ENCODE measurements at places on chromosomes 2 and 18.

- DNase-seq = no peak
Observed at GRCh38 chr18:9362869-9363268, 28.3 kb downstream of the TWSG1 start.

- DNase-seq = no peak
Observed at GRCh38 chr2:111957872-111958354, 59.5 kb downstream of the MERTK start.

- DNase-seq = no peak
Observed at GRCh38 chr2:143907801-143908200, 612.1 kb downstream of the ZEB2 start.

GRCh38 chr18:69401226-69401971 is 711 bp downstream of the DOK6 start:
- no peak for DNase-seq

- no peak for DNase-seq
Observed at GRCh38 chr18:46042571-46043123, 29.4 kb downstream of the PSTPIP2 start.

- no peak for DNase-seq
Observed at GRCh38 chr2:172031536-172031935, 31.8 kb downstream of the METAP1D start.

- DNase-seq = no peak
Observed at GRCh38 chr2:219916281-219916680, 288.9 kb downstream of the SLC4A3 start.

GRCh38 chr2:224976629-224977525 is 65.4 kb downstream of the DOCK10 start:
- DNase-seq = no peak

DNA sequence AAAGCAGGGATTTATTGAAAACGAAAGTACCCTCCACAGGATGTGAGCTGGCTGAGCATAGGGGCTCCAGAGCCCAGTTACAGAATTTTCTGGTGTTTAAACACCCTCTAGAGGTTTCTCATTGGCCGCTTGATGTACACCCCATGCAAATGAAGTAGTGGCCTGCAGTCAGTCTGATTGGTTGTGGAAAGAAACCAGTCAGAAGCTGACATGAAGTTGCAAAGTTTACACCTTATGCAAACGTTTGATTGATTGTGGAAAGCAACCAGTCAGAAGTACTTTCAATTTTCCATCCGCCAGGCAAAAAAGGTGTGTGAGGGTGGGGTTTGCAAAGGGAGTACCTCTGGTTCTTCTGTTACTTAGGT is 62.3 kb downstream of the VWA3B start:
- no peak for DNase-seq

- DNase-seq = no peak
Observed at GRCh38 chr18:59268721-59269562, 4.3 kb downstream of the RAX start.

DNA sequence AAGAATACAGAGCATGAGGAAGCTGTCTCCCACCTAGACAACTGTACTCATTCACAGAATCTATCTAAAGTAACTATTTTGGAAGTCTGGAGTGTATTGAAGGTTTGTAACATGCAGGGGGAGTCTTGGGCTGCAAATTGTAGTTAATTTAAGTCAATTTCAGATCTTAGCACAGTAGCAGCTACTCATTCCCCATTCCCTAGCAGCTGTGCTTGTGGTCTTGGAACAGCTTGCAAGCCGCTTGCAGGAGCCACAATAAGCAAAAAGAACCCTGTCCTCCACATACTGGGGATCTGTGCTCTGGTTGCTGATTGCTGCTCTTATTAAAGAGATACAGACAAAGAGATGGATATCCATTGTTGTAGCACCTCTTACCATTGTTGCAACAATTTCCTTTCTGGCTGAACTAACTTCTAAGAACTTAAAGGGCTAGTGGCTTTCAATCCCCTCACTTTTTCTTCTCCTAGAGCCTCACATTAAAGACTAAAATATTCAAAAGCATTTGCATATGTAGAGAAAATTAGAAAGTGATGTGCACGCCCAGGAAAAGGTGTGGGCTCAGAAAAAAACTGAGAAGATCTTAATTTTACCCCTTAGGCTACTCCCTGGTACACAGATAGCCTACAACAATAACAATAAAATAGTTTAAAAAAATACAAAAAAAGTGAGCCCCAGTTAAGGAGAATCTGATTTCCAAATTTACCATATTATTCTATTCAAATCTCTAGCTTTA is 1775.1 kb upstream of the PIK3C3 start:
- DNase-seq = no peak

- no peak for DNase-seq
Observed at GRCh38 chr2:218482651-218483050, 63.7 kb downstream of the VIL1 start.

DNA sequence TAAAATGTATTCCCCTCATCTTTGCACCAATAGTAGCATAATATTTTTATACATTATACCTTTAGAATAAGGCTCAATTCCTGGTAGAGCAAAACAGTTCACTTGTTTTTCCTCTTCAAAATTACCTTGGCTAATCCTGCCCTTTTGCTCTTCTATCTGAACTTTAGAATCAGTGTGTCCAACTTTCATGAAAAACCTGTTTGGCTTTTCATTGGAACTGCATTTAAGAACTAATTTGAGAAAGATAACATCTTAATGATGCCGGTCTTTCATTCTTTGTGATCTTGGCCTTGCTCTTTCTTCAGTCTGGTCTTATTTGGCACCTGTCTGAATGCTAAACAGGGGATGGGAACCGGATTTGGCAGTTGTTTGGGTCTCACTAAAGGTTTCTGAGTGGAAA is 112.9 kb upstream of the CD302 start:
- no peak for DNase-seq

GRCh38 chr2:136211701-136212100 is 93.8 kb upstream of the CXCR4 start:
- DNase-seq = no peak

DNA sequence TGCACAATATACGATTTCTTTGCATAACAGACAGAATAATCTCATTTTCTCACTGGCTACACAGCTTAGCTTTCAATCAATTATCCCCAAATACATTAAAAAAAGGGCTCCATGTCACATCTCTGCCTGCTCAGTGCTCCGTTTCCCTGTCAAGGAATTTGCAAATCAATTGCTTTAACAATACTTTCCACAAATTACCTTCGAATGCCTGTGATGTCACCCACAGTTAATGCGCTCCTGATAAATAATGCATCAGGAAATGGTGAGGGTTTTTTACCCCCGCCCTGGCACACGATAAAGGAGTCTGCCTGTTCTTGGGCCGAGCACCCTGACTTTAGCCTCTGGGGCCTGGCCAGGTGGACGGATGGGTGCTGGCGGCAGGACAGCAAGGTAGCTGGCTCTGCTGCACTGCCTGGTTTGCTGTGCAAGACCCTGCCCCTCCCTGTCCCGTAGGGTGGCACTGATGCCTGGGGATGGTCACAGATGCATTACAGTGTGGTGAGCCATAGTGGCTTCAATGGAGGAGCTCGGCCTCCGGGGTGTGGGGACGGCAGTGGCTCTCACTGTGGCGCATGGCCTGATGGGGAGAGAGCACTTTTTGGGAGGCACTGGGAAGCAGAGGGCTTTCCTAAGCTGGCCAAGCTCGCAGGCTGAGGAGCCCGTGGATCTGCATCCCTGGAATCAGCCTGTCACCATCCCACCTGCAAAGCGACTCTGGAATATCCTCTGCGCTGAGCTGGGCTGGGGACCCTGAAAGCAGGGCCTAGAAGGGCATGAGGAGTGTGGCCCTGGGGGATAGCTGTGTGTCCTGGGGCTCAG is 88.3 kb upstream of the HS6ST1 start:
- DNase-seq = no peak

DNA sequence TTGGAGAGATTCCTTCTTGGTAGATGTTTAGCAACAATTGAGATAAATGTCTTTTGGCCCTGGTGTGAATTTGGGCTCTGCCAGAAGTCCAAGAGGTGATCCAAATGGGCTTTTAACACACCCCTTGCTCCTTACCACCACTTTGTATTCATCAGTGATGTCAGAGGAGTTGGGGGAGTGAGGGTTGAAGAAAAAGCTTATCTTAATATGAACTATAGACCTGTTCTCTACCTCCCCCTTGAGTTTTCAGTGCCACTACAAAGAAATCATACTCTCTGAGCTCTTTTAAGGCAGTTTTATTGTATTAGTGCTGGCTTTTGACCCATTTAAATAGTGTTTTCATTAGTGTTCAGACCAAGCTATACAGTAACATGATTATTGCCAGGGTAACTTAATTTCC is 229.1 kb downstream of the PHLPP1 start:
- no peak for DNase-seq

DNA sequence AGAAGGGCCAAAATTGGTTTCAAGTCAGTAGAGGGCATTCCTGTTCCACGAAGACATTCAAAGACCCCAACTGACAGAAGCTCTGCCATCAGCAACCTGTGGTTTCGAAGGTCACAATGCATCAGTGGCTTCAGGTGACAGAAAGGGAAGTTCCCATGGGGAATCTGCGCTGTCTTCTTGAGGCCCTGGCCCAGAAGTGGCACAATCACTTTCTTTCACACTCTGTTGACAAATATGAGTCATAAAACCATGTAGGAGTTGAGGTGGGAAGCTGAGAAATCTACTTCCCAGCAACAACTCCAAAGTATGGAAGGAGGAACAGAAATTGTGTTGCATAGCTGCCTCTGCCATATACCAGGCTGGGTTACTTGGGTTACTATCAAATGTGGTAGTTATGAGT is 621.1 kb upstream of the FANCL start:
- no peak for DNase-seq

DNA sequence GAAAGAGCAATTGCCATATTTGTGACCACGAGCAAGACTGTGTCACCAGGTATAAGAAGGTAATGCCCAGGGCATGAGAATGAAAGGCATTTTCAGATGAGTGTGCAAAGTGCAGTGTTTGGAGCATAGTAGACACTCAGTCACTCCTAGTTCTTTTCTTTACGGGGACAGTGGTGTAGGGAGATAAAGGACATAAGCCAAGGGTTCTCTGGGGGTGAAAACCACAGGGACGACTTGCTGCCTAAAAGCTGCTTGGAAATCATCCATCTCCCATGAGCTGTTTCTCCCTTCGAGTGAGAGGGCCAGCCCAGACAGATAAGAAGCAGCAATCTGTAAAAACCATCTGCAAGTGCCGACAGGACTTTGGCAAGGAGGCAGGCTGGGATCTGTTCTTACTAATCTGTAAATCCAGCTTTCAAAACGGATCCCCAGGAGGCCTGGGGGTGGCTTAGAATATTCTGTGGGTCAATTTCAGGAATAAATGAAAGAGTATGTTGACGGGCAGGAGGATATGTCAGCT is 221.6 kb downstream of the LPIN1 start:
- no peak for DNase-seq

DNA sequence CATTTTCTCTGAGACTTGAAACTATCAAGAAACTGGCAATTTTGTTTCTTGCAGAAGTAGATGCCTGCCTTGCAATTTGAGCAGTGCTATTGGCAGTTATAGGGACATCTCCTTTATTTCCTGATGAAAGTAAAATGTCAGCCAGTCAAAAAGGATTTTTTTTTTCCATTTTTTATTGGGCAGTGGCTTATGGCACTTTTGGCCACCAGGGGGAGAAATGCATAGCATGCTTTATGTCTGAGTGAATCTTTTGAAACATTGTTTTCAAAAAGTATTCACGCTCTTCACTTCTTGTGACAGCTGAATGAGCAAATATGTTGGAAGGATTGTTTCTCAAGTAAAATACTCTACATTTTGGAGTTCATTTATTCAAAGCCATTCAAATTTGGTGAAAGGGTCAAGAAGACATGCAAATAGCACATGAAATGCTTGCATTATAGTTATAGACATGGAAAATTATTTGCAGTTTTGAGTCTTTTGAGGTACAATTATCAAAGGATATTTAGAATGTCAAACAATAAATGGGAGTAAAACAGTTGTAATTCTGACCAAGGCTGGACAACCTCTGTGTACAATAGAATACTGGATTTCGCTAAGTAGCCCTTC is 491.0 kb downstream of the CDH2 start:
- DNase-seq = no peak

DNA sequence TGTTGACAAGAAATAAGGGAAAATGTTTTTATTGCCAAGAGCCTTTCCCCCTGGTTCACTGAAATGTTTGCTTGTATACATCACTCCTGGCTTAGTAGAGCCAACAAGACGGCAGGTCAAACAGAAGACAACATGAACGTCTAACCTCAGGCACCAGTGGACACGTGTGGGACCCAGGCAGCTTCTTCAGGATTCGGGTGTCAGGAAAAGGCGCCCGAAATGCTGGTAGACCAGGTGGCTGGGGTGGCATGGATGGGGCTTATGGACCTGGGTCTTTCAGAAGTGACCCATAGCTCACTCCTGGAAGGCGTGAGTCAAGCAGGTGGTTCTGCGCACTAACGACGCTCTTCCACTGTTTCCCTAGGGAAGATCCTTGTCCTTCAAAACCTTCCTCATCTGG is 23.3 kb upstream of the NFATC1 start:
- no peak for DNase-seq

- no peak for DNase-seq
Observed at GRCh38 chr18:10442551-10442971, 11.9 kb upstream of the APCDD1 start.

DNA sequence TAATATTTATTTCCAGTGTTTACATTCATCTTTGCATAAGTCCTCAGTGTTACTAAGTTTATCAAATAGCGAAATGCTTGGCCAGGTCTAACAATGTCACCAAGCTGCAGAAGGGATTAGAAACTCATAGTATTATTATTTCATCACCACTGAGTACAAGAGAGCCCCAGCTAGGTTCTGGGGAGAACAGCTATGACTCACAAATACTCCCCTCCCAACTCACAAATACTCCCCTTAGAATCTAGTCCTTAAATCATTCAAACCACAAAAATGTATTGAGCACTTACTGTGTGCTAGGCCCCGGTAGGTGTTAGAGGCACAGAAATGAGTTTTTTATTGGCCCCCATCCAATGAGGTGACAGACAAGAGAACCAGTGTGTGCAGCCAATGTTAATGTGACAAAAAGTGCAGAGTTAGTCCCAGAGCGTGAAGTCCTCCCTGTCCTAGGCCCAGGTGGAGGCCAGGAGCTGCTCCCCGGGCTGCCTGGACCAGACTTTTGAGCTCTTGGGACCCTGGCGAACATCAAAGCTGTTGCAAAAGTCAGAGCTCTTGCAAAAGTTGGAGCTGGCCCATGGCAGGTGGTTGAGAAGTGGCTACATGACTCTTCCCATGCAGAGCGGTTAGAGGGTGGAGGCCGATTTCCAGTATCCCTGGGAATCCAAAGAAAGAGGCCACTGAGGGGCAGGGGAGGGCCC is 9.8 kb downstream of the STEAP3 start:
- DNase-seq = no peak

DNA sequence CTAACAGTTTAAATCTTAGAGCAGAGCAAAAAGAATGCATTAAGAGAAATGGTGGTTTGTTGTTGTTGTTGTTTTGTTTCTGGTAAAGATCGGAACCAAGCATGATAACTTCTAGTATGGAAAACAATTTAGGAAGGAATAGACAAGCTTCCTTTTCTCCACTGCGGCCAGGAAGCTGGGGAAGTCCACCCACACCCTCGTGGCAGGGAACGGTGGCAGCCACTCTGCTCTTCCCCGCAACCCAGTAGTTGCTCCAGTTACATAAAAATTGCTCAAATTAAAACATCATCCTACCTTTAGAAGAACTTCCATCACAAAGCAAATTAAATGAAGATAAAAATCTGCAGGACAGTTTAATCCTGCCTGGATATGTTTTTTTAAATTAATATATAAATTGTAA is 113.0 kb downstream of the RBMS1 start:
- DNase-seq = no peak

- DNase-seq = peak; percentile 19
Observed at GRCh38 chr2:40130251-40130994, 321.5 kb downstream of the SLC8A1 start.

Measured in NCI-H2227 treated with DMSO at 0.1 percent for 48 hours (cell line).